Uterus (tissue), 4 donors: ENCODE measurements at places on chromosomes 5 and 9. TPM values are rescaled to one million over a fixed set of nuclear protein-coding genes. Genes with fewer than 3 reads are reported as not detected.

The TMEM252 gene
- not detected for total RNA-seq

DNA sequence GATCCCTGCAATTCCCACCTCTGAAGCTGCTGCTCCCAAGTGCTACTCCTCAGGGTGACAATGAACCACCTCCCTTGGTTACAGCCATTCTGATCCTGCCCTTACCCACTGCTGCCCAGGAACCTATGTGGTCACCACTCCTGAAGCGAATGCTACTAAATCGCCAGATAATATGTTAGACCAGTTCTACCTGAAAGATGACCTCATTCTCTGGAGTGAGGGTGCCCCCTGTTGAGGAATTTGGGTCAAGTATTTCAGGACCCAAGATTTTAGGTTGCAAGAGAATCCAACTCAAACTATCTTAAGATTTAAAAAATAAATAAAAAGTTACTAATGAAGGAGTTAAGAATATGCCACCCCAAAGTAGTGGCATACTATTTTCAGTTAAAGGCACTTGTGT, 5.8 kb upstream of the SNAPC3 start:
- DNase-seq = peak; percentile 28
- H3K27ac ChIP-seq = no peak overlapping the region
- no peaks in the 10 kb centered on the region for H3K4me1 ChIP-seq
- H3K4me3 ChIP-seq = no peak overlapping the region
- H3K27me3 ChIP-seq = no peaks in the 10 kb centered on the region

The BARHL1 gene
- total RNA-seq = not detected

DNA sequence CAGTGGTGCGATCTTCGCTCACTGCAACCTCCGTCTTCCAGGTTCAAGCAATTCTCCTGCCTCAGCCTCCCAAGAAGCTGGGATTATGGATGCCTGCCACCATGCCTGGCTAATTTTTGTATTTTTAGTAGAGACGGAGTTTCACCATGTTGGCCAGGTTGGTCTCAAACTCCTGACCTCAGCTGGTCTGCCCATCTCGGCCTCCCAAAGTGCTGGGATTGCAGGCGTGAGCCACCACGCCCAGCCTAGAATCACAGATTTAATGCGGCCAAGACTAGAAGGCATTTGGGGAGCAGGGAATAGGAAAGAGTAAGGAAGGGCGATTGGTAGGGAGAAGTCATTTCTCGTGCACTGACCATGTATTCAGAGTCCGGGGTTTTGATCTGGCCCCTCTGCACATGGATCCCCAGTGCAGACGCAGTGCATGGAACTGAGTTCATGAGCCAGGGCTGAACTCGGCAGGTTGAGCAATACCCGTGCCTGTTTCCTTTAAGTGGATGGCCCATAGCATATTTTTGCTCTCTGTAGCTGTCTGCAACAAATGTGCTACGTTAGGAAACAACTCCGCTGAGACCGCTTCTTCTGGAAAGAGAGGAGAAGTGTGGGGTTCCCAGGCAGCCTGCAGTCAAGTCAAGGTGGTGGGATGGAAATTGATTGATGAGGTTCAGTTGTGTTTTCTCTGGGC, 3.4 kb upstream of the HMCN2 start:
- no peaks in the 10 kb centered on the region for H3K27me3 ChIP-seq
- H3K4me1 ChIP-seq = no peaks in the 10 kb centered on the region
- no peaks in the 10 kb centered on the region for H3K36me3 ChIP-seq
- DNase-seq = no peak
- no peak overlapping the region for H3K4me3 ChIP-seq
- H3K27ac ChIP-seq = peak overlapping the region; percentile 58

The FAM163B gene
- not detected for total RNA-seq

GRCh38 chr9:17166346-17166745, 31.5 kb downstream of the CNTLN start:
- H3K36me3 ChIP-seq = no peaks in the 10 kb centered on the region
- no peaks in the 10 kb centered on the region for H3K4me1 ChIP-seq
- no peak overlapping the region for H3K27ac ChIP-seq
- DNase-seq = no peak
- H3K4me3 ChIP-seq = no peak overlapping the region

The ANKRD34B gene
- not detected for total RNA-seq

- no peaks in the 10 kb centered on the region for H3K27me3 ChIP-seq
- no peak for DNase-seq
- no peak overlapping the region for H3K27ac ChIP-seq
These were observed 89.4 kb upstream of the SLC12A2 start for GRCh38 chr5:127994087-127994660.

DNA sequence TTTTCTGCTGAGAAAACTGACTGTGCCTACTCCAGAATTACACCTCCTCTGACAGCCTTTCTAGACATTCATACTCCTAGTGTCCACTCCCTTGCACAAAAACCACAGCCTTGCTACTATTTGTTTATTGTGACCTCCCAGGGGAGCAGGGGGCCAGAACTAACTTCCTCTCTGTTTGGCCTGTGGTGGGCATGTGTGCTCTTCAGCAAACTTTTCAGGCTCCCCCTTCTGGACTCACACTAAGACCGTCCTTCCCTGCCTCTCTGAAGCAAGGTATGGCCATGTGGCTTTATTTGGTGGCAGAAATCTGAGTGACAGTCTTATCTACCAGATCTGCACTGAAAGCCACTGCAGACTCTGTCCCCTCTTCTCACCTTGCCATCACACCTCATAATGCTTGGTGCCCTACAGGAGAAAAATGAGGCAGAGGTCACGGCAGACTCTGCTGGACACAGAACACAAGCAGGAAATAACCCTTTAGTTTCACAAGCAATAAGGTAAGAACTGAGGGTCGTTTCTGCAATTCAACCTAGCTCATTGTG, 28.2 kb downstream of the LIFR start:
- no peak for DNase-seq
- no peaks in the 10 kb centered on the region for H3K36me3 ChIP-seq
- H3K4me3 ChIP-seq = no peak overlapping the region
- no peaks in the 10 kb centered on the region for H3K4me1 ChIP-seq
- H3K27me3 ChIP-seq = no peaks in the 10 kb centered on the region
